AG04449 (cell line): ENCODE measurements at places on chromosomes 1 and 21.

GRCh38 chr1:203992440-203992839 lies 80.5 kb upstream of the SOX13 start:
- no peak for DNase-seq

DNA sequence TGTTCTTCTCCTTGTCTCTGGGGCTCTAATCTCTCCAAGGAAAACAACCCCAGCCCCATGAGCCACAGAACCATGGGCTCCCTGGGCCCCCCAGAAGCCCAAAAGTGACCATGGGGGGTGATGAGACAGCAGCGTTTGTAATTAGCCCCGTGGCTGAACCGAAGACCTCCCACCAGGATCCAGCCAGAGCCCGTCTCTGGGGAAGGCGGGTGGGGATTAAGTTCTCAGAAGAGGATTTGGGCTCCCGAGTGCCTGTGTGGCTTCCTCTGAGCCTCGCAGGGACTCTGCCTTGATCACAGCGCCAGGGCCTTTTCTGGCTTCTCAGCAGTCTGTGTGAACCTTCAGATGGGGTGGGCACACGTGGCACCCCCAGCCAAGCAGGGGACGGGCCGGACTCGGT lies 77.0 kb downstream of the ALPL start:
- DNase-seq = no peak

DNA sequence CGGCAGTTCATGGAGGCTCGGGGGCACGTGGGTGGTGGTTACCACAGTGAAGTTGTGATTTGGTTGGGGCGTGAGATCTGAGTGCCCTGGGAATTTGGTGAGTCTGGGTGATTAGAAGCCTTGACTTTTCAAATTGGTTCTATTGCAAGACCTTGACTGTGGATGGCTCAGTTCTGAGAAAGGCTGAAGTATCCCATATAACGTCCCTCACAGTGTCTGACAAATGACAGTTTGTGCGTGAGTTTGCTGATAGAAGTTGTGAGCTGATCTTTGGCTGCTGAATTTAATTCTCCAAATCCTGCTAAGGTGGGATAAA lies 549 bp downstream of the MSH4 start:
- no peak for DNase-seq

- no peak for DNase-seq
Observed at GRCh38 chr21:37199057-37199924, 67.8 kb downstream of the VPS26C start.

DNA sequence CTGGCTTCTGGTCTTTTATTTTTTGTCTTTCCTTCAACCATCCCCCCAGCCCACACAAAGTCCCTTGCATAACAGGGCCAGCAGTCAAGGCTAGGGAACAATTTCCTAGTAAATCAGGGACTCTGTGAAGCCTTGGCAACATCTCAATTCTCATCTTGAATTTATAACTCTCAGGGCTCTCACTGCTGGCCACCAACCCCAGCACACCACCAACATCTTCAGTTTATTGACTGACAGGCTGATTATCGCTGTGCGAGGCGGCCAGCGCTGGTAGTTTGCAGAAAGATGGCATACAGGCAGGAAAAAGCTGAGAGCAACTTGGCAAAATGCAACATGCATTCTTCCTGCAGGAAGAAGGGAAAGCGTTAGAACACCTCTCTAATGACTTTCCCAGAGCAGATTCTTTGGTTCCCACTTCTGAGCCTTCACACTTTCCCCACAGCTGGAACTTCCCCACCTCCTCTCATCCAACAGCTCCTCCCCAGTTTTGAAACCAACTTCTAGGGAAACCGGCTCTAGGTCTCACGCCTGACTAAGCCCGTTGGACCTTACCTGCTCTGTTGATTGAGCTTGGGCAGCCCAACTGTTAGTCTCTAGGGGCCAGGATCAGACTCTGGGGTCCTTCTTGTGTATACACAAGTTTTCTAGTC lies 26.3 kb upstream of the CSF1 start:
- no peak for DNase-seq

DNA sequence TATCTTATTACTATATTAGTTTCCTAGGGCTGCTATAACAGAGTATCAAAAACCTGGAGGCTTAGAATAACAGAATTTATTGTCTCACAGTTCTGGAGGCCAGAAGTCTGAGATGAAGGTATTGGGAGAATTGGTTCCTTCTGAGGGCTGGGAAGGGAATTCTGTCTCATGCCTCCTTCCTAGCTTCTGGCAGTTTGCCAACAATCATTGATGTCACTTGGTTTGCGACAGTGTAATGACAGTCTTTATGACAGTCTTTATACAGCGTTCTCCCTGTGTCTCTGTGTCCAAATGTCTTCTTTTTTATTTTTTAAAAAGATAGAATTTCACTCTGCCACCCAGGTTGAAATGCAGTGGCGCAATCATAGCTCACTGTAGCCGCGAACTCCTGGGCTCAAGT lies 15.8 kb upstream of the CENPF start:
- DNase-seq = no peak

DNA sequence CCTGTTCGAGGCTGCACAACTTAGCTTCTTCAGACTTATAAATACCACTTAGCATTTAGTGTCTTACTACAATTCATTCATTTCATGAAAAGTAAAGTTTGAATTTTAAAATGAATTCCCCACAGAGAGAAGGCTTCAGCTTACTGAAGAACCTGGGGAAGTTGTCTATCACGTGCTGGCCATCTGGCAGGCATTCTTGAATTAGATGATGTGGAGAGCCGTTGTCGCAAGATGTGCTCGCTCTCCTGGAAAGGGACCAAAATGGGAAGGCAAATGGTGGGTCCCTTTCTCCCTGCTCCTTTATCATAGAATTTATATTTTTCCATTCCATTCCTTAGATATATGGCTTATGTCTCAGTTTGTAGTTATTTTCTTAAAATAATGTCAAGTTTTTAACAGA lies 90.5 kb downstream of the CD247 start:
- DNase-seq = no peak

GRCh38 chr1:34419663-34420136 lies 243.0 kb downstream of the C1orf94 start:
- DNase-seq = no peak

DNA sequence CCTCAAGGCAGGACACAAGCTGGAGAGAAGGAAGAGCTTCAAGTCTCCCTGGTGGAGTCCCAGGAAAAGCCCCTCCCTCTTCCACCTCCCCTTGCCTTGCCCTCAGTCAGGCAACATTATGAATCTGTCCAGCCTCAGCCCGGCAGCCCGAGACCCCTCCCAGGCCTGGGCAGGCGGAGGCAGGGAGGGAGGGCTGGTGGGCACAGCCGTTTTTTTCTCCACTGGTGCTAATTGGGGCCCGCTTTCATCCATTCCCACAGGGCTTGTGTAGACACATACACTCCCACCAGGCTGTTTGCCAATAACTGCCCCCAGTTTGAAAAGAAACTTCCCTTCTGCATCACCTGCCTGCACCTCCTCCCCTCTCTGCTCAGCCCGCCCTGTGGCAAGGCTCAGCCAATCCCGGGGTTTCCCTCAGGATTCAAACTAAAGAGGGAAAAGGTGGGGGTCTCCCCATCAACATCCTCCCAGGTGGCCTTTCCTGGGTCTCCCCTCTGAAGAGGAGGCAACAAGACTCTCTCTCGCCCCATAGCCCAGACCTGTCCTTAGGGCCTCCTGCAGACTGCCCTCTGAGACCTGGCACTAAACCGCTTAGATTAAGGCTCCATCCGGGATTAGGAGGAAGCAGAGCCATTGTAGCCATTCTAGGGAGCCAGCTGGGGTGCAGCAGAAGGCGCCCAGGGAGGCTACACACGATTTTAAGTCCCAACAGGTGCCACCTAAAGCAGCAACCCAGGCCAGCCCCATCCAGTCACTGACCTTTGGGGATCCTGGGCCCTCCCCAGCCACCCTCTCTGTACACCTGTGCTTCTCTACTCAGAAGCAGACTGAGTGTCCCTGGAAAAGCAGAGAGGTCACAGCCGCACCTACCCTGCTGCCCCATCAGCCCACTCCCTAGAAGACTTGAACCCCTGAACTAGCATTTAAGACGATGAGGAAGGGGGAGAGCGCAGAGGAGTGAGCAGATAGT lies 3.5 kb downstream of the IGSF9 start:
- DNase-seq = no peak

- DNase-seq = no peak
Observed at GRCh38 chr1:103416681-103417286, 108.7 kb upstream of the RNPC3 start.

GRCh38 chr1:198168227-198168626 lies 11.4 kb downstream of the NEK7 start:
- no peak for DNase-seq

DNA sequence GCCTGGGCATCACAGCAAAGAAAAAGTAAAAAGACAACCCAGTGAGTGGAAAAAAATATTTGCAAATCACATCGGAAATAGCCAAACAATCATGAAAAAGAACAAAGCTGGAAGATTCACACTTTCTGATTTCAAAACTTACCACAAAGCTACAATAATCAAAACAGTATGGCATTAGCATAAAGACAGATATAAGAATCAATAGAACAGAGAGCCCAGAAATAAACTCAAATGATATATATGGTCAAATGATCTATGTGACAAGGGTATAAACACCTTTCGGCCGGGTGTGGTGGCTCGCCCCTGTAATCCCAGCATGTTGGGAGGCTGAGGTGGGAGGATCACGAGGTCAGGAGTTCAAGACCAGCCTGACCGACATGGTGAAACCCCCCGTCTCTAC lies 13.5 kb downstream of the ACOT7 start:
- DNase-seq = no peak

- no peak for DNase-seq
Observed at GRCh38 chr1:20454004-20454403, 32.0 kb downstream of the CAMK2N1 start.

DNA sequence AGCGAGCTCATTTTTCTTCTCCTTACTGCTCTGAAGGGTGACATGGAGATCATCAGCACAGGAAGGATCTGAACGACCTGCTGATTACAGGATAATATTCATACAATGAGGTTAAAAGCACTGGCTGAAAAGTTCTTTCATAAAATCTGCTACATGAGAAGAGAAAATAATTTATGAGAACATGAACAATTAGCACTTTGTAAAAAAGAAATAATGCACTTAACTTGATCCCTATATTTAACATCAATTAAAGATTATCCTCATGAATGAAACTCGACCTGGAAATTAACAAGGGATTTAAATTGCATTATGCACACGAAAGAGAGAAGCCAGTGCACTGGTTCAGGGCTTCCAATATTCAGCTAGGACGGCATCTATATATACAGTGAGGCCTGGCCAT lies 46.6 kb downstream of the RRAGC start:
- no peak for DNase-seq

- no peak for DNase-seq
Observed at GRCh38 chr1:211323156-211324063, 3.2 kb upstream of the TRAF5 start.

DNA sequence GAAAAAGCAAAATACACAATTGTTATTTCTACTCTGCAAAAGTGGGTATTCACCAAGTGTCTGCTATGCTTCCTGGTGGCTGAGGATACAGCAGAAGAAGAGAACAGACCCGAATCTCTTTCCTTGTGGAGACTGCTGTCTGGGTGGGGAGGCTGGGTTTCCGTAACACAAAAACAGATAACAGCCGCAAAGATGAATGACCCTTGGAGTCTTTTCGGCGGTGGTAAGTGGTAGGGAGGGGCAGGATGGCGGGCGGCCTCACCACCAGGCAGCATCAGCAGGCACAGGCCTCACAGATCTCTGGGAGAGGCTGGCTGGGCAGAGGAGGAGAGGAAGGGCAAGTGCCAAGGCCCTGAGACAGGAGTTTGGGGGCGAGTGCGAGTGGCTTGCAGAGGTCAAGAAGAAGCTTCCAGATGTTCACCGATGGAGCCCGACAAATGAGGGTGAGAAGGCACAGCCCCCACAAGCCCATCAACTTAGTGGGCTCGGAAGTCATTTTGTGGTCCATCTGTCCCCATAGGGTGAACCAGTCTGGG lies 164.2 kb downstream of the RHOU start:
- DNase-seq = no peak

GRCh38 chr1:146035048-146035423 lies 13.5 kb upstream of the HJV start:
- no peak for DNase-seq

DNA sequence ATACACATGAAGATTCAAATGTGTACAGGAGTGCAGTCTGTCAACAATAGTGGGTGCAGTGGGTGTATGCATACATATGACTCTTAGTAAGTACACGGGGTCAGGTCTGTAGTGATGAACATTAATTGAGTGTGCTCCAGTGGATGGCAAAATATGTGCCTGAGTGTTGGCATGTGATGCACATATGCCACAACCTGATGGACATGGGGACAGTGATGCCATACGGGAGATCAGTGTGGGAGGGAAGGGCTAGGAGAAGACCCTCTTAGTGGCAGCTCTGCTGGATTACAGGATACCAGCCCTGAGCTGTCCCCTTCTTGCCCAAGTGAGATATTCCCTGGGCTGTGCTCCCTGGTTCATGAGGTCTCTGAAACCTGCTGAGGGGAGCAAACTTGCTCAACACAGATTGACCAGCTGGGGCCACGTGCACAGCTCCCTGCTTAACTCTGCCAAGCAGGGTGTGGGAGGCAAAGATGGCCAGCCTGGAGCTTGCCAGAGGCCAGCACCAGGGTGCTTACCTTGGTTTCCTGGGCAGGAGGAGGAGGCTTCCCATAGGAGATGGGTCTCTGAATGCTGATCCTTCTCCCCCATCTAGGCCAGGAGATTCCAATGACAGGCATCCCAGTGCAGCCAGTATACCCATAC lies 2.2 kb downstream of the SHISA4 start:
- DNase-seq = no peak

GRCh38 chr1:28441674-28442073 lies 64.2 kb upstream of the RCC1 start:
- DNase-seq = no peak

DNA sequence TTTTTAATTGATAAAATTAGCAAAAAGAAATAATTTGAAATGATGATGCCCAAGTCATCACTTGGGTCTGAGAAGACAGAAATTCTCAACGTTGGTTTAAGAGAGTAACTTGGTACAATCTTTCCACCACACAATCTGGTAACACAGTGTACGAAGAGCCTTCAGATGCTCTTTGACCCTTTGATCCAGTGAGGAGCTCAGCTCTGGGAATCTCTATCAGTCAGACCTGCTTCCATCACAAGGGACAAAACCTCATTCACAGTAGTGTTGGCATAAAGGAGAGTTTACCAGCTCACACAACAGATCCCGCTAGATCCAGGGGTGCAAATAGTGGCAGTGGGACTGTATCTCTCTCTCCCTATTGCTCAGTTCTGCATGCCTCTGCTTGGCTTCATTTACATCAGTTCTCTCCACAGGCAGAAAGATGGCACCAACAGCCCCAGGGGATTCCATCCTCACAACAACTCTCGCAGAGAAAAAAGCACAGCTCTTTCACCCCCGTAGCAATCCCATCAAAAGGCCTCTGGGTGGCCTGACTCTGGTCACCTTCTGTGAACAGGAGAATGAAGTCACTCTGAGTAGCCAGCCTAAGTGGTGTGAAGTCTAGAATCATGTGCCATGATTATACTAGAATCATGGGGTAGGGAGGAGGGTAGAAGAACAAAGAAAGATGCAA lies 119.7 kb downstream of the ZNF281 start:
- no peak for DNase-seq

DNA sequence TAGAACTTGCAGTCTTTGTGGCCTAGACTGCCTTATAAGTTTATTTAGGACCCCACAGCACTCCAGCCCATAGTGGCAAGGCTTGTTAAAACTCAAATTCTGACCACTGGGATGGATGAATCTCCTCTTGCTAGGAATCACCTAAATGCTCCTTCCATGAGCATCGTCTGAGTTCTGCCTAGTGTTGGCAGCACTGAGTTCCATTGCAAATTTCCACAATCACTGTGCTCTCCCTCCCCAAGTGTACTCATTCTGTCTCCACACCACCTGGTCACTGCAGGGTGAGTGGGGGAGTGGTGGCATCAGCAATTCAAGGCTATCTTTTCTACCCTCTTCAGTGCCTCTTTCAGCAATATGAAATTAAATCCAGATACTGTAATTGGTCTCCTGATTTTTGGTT lies 46.7 kb upstream of the PTBP2 start:
- no peak for DNase-seq
